ENCODE measurements at places on chromosomes 11 and 22. TPM values are rescaled to one million over a fixed set of nuclear protein-coding genes. Genes with fewer than 3 reads are reported as not detected.
A peak's percentile ranks its signal among the peaks of the same experiment; 100 is the strongest.

- DNase-seq = no peak
Observed at GRCh38 chr11:91641153-91641552, 583.5 kb upstream of the FAT3 start.

The SCGB1D2 gene
- 4.0 TPM for total RNA-seq

GRCh38 chr11:129590030-129590752 is 214.5 kb downstream of the BARX2 start:
- DNase-seq = no peak

DNA sequence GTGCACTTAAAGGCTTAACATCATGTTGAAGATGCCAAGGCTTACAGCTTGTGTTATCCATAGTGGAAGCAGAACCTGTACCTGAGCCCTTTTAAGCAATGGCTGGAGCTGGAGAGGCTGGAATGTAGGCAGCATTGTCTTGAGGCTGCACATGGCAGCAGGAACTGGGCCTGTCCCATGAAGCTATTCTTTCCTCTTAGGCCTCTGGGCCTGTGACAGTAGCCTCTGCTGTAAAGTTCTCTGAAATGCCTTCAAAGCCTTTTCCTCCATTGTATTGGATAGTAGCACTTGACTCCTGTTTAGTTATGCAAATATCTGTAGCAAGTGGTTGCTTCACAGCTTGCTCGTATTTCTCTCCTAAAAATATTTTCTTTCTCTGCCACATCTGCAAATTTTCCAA is 127.4 kb upstream of the ANO5 start:
- no peak for DNase-seq

DNA sequence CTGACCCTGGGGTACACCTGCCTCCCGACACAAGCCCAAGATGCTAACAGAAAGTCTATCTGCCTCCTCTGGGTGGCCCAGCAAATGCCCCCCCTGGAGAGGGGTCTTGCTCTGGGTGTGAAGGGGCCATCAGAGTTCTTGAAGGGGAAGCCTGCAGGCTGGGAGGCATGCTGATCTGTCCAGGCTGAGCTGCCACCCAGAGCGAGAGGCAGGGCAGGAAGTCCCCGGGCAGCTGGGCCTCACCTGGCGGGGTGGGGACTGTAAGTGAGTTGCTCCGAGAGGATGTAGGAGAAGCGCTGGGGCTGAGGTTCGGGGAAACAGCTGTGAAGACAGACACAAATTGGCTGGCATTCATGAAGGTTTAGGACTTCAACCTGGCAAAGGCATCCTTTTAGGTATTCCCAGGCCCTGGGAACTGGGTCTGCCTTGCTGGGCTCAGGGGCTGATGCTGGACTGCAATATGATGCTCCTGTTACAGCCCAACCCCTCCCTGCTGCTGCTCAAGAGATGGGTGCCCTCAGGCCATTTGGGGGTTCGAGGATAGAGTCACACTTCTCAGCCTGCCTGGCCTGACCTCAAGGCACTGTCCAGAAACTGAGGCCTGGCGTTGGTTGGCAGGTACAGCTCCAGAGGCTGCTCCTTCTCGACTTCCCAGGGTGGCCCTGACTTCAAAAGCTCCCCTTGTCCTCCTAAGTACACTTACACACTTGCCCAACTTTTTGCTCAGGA is 60.2 kb upstream of the LYVE1 start:
- no peak for DNase-seq

DNA sequence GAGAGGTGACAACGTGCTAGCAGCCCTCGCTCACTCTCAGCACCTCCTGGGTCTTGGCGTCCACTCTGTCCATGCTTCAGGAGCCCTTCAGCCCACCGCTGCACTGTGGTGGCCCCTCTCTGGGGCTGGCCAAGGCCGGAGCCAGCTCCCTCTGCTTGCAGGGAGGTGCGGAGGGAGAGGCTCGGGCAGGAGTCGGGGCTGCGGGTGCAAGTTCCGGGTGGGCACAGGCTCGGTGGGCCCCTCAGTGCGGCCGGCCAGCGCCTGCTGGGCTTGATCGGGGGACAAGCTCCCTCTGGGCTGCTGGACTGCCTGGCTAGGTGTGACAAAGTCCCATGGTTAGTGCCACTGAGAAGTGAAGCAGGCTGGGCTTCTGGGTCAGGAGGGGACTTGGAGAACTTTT is 245.8 kb downstream of the JRKL start:
- DNase-seq = no peak

The APOL6 gene
- 5.2 TPM for total RNA-seq

DNA sequence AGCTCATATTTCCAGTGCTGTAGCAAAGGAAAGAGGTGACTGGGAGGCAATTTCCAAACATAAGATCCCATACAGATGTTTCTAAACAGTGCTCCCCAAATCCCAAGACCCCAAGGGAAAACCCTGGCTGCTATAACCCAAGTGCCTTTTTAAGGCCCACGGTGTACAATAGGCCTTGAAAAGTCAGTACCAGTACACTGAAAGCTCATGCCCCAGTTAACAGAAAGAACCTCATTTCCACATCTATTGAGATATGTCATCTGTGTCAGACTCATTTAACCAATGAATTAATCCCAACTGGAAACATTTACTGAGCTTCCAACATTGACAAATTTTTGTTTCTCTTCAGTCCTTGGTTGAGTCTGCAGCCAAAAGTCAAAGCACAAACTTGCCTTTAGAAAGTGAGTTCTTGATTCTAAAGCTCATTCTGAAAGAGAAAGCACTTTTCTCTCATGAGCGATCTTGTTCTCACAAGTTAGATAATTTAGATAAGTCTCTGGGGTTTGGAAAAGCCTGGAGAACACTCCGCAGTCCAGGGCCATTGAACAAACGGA is 239.8 kb upstream of the ARHGAP20 start:
- DNase-seq = no peak

DNA sequence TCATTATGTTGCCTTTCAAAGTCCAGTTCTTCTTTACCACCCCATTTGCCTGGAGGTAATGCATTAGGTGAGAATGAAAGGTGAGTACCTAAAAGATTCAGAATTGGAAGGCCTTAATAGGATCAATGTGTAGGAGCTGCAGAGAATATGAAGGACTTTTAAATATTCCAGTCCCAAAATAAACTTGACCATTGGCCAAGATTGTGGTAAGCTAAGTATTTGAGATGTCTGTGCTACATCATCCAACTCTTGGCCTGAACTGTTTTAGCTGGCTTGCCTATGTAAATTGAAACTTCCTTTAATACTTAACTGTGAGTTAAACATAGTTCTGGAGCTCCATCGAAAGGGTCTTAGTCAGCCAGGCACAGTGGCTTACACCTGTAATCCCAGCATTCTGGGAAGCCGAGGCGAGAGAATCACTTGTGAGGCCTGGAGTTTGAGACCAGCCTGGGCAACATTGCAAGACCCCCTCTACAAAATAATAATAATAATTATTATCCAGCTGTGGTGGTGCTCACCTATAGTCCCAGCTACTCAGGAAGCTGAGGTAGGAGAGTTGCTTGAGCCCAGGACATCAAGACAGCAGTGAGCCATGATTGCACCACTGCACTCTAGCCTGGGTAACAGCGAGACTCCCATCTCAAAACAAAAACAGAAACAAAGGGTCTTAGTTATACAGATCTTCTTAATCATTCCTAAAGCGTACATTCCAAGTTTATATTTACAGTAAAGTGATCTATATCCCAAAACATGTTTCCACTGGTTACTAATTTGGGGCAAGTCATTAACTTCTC is 29.8 kb downstream of the MTMR3 start:
- DNase-seq = no peak

- no peak for DNase-seq
Observed at GRCh38 chr11:6229911-6230310, 4.5 kb downstream of the FHIP1B start.

DNA sequence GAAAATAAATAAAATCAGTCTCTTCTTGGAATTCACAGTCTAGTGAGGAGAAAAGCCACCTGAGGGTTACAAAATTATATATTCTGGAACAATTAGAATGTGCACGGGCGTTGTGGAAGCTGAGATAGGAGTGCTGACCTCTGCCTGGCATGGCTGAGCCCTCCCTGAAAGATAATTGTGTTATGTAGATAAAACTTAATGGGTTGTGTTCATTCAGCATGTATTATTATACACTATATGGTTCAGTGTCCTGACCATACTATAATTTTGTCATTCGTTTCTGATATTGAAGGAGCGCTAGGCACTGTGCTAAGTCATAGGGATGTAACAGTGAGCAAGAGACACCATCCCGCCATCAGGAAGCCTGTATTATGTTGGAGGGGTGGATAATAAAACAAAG is 3.7 kb downstream of the ACAT1 start:
- no peak for DNase-seq

DNA sequence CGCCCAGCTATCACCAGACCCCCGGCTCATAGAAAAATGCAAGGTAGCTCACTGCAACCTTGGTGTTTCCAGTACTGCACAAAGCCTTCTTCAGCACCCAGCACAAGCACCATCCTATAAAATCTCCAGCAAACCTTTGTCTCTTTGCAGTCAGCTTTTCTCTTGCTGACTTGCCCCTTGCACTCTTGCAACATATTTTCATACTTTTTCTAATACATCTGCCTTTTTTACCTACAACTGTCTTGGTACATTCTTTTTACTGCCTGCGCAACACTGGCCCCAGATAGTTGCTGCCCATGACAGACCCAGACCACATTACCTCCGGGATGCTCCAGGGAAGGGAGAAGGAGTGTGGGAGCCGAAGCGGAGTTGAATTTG is 142.4 kb downstream of the MPPED1 start:
- no peak for DNase-seq

DNA sequence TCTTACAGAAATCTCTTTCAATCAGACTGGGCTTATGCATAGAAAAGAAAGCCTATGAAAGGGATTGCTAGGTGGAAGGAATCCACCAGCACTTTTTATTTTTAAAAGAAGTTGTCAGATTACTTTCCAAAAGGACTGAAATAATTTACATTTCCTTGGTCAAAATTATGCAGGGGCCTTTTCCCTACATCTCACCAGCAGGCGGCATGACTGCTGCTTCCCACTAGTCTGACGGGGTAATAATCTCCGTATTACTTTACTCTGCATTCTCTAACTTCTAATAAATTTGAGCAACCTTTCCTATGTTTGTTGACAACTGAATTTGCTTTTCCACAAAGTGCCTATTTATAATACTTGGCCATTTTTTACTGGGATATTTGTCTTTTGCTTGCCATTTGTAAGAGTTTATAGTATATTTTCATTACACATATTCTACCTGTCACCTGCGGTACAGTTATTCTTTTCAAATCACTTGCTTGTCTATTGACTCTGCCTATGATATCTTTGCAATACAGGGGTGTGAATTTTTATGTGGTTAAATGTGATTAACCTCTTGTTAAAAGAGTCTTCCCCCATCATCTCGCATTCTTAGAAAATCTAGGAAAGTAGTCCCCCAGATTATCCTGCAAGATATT is 51.9 kb upstream of the USP47 start:
- DNase-seq = no peak

DNA sequence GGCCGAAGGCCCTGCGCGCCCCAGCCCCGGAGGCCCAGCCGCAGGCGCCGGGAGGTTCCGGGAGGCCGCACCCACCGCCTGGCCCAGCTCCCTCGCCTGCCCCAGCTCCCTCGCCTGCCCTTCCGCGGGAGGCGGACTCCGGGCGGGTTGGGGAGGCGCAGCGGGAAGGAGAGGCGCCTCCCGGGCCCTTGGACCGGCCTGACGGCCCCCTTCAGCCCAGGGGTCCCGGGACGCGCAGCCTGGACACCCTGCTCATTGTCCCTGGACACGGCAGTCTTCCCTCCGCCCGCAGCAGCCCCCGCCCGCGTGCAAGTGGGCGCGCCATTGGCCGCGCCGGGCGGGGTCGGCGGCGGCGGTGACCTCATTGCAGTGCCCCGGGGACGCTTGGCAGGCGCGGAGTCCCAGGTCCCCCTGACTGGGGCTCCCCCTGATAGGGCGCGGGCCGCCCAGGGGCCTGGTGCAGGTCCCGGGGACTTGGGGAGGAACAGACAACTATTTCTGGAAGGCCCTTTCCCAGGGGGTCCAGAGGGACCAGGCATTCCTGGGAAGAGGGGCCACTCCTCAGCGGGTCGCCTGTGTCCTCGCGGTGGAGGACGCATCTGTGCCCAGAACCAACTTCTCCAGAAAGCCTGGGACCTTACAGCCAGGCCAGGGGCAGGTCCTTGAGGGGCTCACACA is 501 bp downstream of the CD151 start:
- DNase-seq = peak; percentile 81

The THY1 gene
- total RNA-seq = 1.5 TPM

The SOX10 gene
- total RNA-seq = 1.9 TPM

The MYOD1 gene
- not detected for total RNA-seq

The RRP8 gene
- total RNA-seq = 22.1 TPM

DNA sequence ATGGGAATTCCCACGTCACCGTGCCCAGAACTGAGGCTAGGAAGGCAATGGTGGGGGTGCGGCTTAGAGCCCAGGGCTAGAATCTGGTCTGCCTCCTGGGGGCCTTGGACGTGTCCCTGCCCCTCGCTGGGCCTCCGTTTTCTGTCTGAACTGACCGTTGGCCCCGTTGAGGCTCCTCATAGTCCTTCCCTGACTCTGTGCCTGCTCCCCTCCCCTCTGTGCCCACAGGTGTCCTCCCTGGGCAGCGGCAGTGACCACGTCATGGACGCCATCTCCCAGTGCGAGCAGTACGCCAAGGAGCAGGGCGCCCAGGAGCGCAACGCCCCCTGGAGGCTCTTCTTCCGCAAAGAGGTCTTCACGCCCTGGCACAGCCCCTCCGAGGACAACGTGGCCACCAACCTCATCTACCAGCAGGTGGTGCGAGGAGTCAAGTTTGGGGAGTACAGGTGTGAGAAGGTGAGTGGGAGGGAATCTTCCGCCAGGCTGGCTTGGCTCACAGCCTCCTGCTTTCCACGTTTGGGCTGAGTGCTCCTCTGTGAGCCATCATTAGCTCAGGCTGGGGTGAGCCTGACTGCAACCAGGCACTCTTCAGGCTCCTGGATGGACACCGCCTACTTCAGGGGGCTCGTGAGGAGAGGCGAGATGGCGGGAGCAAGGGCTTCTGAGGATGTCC is 63.9 kb downstream of the MYO7A start:
- peak; percentile 48 for DNase-seq

The LIF gene
- total RNA-seq = 0.64 TPM

DNA sequence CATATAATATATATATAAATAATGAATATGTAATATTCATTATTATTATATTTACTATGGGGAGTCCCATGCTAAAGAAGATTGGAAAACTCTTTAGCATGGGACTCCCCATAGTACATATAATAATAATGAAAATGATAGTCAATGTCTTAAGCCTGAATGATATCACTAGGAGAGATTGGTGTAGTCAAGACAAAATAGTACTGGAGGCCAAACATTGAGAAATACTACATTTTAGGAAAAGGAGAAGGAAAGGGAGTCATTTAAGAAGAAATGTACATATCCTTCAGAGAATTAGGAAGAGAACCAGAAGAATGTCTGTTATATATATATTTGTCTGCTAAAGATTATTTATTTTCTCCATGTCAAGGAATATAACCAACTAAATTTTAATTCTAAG is 5.0 kb upstream of the VWA5A start:
- no peak for DNase-seq

DNA sequence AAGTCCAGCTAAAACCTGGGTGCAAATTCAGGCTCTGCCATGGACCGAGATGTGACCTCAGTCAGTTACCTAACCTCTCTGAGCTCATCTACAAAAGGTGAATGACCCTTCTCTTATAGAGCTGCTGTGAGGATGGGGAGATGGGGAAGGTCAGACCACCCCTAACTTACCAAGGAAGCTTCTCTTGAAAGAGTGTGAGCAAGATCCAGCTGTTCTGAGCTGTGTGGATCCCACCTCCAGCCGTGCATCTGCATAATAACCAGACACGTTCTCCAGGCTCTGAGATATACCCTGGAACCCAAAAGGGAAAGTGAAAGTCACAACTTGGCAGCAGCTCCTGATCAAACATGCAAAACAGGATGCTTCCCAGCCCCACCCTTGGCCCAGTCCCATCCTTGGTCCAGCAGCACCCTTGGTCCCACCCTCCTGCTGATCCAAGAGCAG is at the start of gene APOL3:
Gene APOL3 (minus strand): TSS at position 257 of the 444 bp plus-strand sequence. CDS start 11,700 bp downstream, outside the sequence.
- DNase-seq = peak; percentile 85

The GAL3ST3 gene
- 3.5 TPM for total RNA-seq

- DNase-seq = no peak
Observed at GRCh38 chr11:92387859-92388258, 163.2 kb downstream of the FAT3 start.

Measured in left ventricle myocardium superior (tissue), 1 donor.